ENCODE measurements at places on chromosomes 5 and 9. TPM values are rescaled to one million over a fixed set of nuclear protein-coding genes. Genes with fewer than 3 reads are reported as not detected.

- H3K27me3 ChIP-seq, result no peaks in the 10 kb centered on the region
- no peaks in the 10 kb centered on the region for H3K36me3 ChIP-seq
- H3K4me3 ChIP-seq, result no peak overlapping the region
These were observed 306.1 kb upstream of the WWC1 start for GRCh38 chr5:167985373-167985772.

DNA sequence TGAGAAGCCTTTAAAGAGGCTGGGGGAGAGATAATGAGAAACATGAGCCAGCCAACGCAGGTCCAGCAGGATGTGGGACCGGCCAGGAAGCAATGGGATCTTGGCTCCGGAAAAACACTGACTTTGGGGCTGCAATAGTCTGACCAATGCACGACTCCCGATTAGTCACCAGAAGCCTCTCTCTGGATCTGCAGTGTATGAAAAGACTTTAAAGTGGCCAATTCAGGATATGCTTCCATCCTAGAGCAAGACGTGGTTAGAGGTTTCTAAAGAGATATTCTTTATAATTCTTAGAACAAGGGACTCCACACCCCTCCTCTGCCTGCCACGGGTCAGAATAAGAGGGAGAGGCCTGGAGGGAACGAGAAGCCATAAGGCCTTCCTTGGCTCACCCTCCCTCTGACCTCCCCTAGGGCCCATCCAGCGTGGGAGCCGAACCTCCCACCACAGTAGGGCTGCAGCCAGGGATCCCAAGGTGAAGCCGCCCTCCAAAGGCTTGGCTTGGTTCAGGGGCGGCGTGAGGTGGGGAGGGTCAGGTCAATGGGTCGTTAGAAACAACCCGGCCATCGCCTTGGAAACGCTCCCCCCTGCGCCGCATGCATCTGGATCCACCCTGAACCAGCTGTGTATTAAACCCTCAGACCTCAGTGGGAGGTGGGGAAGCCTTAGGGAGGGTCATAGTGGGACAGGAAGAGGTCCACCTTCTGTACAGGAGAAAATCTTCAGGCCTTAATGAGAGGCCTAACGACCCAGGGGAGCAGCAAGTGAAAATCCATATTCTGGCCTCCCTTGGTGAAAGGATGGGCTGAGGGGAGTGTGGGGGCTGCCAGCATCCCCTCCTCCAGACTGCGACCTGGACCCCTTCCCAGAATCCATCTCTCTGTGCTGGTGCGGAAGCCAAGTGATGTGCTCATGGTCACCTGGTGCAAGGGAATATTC, 11.1 kb downstream of the FGF1 start:
- H3K27ac ChIP-seq, result peak overlapping the region; percentile 46
- H3K36me3 ChIP-seq, result no peaks in the 10 kb centered on the region
- peaks cover 11% of the 10 kb centered on the region for H3K4me1 ChIP-seq
- no peaks in the 10 kb centered on the region for H3K27me3 ChIP-seq
- H3K4me3 ChIP-seq, result no peak overlapping the region

Gene PCDHB16
- total RNA-seq, result 5.0 TPM

- H3K4me1 ChIP-seq, result no peaks in the 10 kb centered on the region
- H3K36me3 ChIP-seq, result no peaks in the 10 kb centered on the region
These were observed 48.6 kb downstream of the AMBP start for GRCh38 chr9:114029311-114030170.

Gene OTP
- total RNA-seq, result not detected

DNA sequence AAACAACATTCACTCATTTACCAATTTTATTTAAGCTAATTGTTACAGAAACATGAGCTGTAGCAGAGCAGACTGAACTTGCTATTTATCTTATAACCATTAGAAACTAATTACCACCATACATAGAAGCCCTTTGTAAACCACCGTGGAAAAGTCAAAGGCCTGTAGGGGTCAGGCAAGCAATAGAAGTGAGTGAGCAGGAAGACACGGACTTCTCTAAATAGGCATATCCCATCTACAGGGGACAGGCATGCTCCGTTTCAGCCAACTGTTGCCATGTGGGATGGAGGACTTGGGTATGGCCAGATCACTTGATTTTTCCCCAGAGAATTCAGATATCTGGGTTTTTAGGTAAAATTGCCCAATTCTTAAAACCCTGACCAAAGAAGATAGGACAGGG, 44.8 kb downstream of the PRRC1 start:
- no peak overlapping the region for H3K27ac ChIP-seq
- H3K27me3 ChIP-seq, result no peaks in the 10 kb centered on the region
- H3K4me3 ChIP-seq, result no peak overlapping the region
- no peaks in the 10 kb centered on the region for H3K36me3 ChIP-seq
- peaks cover 18% of the 10 kb centered on the region for H3K4me1 ChIP-seq

All from sigmoid colon (tissue), 7 donors.